ENCODE measurements at places on chromosomes 2 and 18.

DNA sequence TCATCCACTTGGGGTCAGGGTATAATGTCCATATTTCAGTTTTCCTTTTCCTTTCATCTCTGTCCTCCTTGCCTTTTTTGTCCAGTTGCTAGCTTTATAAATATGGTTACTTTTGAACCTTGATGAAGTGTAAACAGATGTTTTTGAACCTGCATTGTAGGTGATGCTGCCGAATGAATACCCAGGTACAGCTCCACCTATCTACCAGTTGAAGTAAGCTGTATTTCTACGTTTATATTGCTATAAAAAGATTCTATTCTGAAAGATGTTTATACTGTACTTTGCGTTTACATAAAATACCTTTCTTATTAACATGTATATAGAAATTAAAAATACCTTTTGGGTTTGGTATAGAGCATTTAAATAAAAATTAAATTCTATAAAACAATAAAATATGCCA, 2.2 kb downstream of the IMPACT start:
- no peak for DNase-seq

DNA sequence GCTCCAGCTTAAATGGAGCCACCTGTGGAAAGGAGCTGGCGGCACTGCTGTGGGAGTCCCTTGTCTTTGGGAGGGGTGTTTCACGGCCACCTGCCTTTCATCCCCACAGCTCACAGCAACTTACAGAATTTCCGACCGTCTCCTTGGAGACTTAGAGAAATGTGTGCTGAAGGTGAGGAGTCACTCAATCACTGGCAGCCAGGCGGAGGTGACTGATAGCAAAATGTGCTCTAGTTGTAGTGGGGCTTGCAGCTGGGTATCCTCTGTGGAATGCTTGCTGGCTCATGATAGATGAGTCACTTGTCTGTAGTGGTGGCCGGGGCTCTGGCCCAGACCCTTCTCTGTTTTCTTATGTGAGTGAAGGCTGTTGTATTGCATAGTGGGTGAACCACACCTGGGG, 110.7 kb downstream of the SH3RF3 start:
- DNase-seq, result no peak

DNA sequence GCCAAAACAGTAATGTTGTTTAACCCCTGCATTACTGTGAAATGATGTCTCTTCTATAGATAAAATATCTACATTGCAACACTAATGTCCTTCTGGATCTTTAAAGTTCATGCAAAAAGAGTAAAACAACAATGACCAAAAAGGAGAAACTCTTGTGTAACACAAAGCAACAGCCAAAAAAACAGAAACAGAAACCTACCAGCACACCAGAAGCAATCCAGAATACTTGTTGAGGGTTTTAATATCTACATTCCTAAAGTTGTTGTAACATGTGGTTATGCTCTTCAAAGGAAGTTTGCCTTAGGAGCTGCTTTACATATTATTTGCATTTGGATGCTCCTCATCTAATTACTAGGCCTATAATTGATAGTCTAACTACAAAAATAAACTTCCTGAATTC, 157.2 kb downstream of the BABAM2 start:
- no peak for DNase-seq

GRCh38 chr2:9655441-9656269, 24.9 kb upstream of the YWHAQ start:
- DNase-seq, result no peak

DNA sequence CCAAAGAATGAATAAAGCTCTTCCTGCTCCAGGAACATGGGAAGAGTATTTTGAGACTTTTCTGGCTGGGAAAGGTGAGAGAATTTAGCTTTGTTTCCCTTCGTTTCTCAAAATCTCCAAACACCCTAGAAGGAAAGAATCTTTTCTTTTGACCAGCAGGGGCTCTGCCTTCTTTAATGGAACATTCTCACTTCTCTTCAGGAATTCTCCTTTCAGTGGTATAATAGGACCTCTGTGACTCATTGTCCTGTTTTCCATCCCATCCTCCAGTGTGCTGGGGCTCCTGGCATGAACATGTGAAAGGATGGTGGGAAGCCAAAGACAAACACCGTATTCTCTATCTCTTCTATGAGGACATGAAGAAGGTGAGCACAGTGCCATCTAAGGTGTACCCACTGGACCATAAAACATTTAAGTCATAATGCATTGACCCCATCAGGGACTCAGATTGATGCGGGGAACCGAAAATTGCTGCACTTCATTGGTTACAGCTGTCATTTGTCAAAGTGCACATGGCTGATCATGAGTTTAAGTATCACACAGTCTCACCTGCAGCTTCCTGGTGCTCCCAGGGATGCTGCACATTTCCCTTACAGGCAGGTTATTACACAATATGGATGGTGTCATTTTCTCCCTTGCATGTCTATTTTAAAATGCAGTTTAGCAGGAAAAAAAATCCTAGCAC, 5.5 kb downstream of the SULT1C4 start:
- no peak for DNase-seq

DNA sequence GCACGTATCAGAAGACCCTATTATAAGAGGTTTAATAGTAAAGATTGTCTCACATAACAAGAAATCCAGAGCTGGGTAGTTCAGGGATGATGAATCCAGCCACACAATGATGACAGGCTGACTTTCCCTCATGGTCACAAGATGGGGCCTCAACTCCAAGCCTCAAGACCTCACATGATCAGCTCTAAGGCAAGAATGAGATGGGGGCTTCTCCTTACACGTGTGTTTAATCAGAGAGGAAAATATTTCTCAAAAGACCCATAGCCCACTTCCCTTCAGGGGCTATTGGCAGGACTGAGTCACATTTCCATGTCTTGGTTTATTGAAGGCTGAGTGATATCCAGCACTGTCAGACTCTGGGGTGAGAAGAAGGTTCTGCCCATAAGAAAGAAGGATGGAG, 100.2 kb upstream of the FOSL2 start:
- DNase-seq, result no peak

DNA sequence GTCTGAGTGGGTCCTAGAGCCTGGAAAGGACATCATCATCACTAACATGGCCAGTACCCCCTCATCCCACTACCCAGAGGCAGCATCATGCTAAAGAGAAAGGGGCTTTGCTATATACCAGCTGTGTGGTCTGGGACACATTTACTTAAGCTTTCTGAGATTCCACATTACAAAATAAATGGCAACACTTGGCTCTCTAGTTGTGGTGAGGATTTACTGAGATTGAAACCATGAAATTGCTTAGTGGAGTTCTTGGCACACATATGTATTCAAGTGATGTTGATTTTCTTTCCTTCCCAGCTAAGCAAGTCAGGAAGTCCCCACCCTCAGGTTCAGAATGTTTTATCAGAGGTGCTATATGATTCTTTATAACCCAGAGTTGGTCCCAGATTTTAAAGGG, 362.0 kb downstream of the CLIP4 start:
- DNase-seq, result no peak

DNA sequence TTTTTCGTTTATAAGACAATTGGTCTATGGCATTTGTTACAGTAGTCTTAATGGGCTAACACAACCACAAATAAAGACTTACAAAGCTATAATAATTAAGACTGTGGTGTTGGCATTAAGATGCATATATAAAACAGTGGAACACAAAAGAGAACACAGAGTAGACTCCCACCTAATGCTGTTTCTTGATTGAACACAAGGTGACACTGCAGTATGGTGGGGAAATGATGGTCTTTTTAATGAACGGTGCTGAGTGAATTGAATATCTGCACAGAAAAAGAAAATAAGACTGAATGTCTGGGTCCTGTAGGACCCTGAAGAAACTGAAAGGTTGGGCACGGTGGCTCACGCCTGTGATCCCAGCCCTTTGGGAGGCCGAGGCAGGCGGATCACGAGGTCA, 1136.6 kb upstream of the NXPH2 start:
- no peak for DNase-seq

- DNase-seq, result no peak
Observed at GRCh38 chr18:37577051-37577611, 11.5 kb upstream of the CELF4 start.

- no peak for DNase-seq
Observed at GRCh38 chr2:72114693-72115051, 33.0 kb downstream of the CYP26B1 start.

- no peak for DNase-seq
Observed at GRCh38 chr2:20415511-20415918, 31.4 kb upstream of the RHOB start.

GRCh38 chr2:179177694-179178093, 86.9 kb downstream of the SESTD1 start:
- DNase-seq, result no peak

GRCh38 chr2:47725808-47726207, 57.1 kb upstream of the MSH6 start:
- DNase-seq, result no peak

GRCh38 chr2:205463466-205464025, 218.8 kb upstream of the NRP2 start:
- no peak for DNase-seq

DNA sequence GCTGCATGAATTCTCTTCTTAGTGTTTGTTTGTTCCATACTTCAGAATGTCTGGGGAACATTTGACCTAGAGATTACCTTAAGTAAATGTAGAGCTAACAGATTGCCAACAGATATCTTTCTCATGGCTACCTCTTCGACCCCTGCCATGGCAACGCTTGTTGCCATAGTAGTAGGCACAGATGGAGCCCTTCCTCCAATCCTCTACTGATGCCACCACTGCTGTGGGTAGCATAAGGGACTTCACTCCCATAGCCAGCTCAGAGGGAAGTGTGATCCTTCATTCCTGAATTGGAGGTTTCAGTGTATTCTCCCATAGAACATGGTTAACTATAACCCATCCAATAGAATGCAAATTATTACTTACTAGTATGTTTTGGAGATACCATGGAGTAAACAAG, 543.6 kb upstream of the NRP2 start:
- no peak for DNase-seq

DNA sequence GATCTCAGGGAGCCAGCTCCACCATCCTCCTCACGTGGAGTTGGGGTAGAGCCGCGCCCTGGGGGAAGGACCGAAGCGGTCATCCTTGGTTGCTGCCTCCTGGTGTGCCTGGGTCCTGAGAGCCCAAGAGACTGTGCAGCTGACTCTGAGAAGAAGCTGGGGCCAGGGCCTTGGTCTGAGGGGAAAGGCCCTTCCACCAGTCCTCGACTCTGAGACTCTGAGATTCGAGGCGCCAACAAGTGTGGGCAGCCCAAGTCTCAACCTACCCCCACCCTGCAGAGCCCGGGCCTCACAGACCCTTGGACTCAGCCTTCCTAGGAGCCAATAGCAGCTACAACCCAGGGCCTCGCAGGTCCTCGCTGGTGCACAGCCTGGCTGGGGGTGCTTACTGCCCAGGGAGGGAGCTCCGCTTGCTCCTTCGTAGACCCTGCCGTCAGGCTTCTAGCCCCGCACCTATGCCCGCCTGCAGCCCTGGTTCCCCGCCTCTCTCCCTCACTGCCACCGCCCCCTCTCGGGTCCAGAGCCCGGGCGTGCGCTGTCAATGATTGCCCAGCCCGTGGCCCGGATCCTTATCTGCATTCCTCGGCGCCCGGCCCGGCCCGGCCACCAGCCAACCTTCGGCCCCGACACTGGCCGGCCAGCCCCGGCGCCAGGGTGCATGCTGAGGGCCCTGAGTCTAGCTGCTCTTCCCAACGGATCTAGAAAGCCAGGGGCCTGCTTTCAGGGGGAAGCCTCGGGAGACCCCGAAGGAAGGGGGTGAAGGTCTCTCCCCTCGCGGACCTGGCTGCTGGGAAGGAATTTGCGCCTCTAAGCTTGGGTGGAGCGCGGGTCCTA, 2.0 kb downstream of the IHH start:
- DNase-seq, result no peak

Measured in hematopoietic multipotent progenitor cell (in vitro differentiated cells).